CMK (cell line): ENCODE measurements at places on chromosomes 2 and 18.

DNA sequence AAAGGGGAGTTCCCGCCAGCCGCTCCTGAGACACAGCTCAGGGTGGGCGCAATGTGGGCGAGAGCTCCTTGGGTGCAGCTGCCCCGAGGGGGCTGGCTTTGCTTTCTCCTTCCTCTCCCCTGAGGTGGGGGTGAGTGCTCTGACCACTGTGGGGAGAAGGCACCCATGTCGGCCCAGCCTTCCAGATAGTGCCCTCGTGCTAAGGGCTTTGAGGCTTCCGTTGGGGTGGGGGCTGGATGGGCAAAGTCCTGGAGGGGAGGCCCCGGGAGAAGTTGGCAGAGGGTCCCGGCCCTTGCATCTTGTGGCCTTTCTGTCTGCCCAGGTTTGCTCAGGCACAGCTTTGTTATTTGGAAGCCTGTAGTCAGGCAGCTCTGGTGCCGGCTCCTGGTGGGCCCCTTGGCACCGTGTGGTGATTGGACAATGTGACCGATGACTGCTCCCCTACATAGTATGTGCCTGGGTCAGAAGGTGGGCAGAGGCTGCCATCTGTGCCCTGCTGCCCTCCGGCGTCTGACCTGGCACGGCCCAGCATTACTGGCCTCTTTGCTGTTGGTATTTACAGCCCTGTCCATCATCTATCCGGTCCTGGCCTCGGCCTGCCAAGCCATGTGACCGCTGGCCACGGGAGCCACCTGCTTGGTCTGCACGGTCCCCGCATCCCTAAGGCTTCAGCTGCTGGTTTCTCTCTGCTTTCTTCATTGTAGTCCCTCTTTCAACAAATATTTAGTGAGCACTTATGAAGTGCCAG, 50.8 kb downstream of the TWIST2 start:
- no peak for DNase-seq

DNA sequence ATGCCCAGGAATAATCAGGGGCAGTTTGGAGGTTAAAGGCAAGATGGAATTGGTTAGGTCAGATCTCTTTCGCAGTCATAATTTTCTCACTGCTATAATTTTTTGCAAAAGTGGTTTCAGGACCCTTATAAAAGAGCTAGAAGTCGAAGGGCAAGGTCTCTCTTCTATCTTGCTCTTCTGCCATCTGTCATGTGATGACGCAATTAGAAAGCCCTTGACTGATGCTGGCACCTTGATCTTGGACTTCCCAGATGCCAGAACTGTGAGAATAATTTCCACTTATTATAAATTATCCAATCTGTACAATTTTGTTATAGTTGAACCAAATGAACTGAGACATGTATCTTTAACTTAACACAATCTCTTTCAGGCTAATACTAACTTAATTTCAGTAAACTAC, 6.3 kb upstream of the RALBP1 start:
- no peak for DNase-seq

DNA sequence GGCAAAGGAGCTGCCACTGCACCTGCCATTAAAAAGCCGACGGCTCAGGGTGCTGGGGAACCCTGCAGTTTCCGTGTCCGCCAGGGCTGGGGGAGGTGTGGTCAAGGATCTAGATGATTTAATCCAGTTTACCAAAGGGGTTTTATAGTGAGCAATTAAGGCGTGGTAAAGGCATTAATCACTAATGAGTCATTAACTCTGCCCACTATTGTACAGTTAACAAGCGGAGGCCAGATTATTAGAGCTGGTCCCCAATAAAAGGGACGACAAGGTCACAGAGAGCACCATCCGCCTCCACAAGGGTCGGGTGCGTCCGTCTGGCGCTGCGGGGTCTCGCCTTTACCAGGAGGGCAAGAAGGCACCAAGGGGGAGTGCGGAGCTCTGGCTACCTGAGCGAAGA, 9.6 kb downstream of the RAX start:
- no peak for DNase-seq

DNA sequence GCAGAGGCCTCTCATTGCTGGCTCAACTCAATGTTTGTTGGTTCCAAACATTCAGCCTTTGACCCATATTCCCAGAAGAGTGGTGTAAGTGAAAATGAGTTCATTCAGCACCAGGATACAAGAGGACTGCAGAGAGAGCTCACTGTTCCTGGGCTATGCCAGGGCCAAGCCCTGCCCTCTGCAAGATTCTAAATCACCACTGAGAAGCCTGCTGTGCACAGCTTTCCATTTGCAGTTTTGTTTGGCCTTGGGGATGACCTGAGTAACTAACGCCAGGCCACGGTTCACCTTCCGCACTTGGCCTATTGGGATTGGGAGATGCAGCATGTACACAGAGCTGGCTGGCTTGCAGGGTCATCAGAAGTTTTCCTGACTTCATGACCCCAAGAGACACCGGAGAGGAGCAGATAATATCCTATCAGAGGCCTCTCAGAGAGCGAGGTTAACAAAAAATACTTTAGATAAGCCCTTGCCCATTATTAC, 12.6 kb downstream of the GKN1 start:
- DNase-seq = no peak

DNA sequence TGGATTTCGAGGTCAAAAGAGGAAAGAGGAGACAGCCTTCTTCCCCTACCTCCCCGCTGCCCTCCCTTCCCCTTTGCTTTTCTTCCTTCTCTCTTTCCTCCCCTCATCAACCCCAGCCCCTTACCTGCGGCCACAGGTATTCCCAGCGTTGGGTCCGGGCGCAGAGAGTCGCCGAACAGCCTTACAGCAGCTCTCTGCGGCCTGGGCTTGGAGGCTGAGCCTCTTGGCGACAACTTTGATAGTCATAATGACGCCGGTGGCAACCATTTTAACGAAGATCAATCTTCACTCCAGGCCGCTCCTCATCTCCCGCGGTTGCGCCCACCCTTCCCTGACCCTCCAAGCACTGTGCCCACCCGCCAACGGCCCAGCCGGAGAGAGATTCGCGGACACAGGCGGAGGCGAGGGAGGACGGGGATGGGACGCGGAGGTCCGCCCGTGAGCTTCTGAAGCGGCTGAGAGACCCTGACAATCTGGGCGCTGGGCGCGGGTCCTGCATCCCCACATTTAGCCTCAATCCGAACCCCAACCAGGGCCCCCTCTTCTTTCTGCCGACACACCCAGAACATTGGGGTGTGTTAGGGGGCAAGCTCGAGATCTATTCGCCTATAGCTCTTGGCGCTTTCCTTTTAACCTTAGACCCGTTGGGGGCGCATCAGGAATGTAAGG, 1.5 kb upstream of the EVX2 start:
- DNase-seq = no peak

DNA sequence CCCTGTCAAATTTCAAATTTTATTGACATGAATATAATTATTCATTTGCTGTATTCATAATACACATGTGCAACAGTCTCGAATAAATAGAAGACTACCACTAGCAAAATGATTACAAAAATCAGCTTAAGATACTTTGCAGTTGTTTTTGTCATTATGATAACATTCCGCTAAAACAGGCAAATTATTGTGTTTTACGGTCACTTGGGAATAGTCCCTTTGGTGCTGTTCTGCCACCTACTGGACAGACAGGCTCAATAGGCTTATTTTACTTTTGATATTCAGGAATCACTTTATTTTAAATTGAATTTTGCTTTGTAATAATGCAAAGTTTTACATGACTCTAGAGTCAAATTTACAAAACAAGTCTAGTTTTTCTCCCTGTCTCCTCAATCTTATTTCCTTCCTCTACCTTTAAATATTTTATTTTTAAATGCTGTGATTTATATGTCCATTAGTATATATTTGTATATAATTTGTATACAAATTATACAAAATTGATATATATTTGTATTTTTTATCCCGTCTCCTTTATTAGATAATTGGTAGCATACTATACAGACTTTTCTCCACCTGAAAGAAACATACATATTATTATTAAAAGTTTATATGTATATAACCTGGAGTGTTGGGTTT, 456.3 kb downstream of the DLGAP1 start:
- DNase-seq = no peak

GRCh38 chr2:199070322-199070949, 387.3 kb downstream of the SATB2 start:
- DNase-seq = no peak
